ENCODE measurements at places on chromosomes 1 and 21.

- DNase-seq: no peak
These were observed 22.4 kb upstream of the BTG2 start for GRCh38 chr1:203282720-203283542.

DNA sequence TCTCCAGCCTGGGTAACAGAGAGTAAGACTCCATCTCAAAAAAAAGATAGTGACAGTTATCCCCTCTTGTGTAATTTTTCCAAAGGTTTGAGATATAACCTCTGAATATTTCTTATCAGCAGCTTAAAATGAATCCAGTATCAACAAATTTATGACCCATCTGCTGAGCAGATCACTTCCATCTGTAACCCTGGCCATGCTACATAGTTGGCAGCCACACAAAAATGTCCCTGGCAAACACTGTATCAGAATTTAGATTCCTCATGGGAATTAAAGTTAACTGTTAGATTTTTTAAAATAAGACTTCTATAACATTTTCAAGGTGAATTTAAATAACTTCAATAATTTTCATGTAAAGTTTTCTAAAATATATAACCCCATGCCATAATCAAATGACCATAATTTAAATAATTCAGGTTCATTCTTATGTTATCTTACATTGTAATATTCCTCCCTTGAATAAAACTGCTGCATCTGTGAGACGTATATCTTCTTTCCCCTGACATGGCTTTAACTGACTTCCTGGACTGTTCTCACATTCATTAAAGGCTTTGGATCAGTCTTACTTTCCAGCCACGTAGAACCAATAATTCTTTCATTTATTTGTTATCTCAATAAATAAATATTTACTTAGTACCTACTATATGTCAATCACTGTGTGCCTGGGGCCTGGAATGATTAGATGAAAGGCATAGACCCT lies 5.3 kb upstream of the PRPF38B start:
- no peak for DNase-seq

DNA sequence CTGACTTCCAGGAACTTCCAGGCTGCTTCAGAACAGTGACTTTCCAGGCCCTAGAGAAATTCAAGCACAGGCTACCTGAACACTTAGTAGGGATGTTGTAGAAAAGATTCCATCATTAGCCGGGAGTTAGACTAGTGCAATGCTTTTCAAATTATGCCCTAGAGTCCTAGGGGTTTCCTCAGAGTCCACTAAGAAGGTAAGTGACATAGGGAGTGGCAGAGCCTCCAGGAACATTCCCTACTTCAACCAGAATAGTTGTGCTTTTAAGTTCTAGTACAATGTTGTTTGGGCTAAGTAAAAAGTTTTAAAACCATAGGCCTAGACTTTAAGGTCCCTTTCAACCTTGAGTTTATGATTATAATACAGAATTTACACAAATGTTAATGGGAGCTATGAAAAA lies 9.1 kb upstream of the GOLPH3L start:
- DNase-seq: no peak

DNA sequence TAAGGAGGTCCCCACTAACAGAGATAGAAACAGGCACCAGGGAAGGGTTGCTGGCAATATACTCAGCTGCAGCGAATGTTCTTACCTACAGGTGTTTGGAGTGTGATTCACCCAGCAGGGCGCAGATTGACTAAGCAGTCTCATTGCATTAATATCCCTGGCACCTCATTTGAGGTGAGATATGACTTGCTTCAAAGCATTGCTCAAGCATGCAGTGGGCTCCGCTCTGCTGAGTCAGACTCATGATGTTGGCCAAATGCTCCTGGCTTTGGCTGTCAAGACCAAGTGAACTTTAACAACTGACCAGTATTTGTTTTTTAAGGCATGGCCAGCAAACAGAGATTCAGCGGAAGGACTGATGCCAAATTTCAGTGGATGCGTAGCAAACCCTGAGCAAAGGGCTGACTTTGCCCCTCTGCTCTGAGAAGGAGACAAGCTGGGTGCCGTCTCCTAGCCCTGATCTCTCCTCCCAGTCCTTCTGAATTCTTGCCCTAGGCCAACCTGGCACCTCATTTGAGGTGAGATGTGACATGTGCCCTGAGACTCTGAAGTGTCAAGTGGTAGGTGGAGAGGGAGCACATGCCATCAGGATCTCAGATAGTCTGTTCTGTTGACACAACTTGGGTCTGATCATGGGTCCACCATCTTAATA lies 187.1 kb upstream of the COA6 start:
- no peak for DNase-seq

GRCh38 chr1:28249013-28249865 lies 10.1 kb upstream of the SESN2 start:
- peak; percentile 39 for DNase-seq

GRCh38 chr1:245348626-245349025 lies 193.8 kb downstream of the KIF26B start:
- no peak for DNase-seq

DNA sequence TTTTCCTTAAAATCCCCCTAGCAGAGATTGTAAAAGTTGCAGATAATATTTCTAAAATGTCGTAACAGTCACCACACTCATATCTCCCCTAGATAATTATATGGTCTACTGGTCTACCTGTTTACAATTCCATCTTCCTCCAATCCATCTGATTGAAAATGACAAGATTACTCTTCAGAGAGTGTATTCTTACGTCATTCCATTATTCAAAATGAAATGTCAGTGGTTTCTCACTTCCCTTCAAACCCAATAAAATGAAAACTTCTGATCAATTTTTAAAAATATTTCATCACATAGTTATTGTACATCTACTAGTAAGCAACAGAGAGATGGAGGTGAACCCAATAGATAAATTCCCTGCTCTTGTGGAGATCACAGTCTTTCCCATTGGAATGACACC lies 202.2 kb upstream of the C8B start:
- DNase-seq: no peak

- no peak for DNase-seq
These were observed 75.6 kb downstream of the PIGK start for GRCh38 chr1:77143529-77144121.

- no peak for DNase-seq
These were observed 73.9 kb downstream of the GLUL start for GRCh38 chr1:182317611-182318161.

GRCh38 chr1:238248356-238248755 lies 357.6 kb upstream of the ZP4 start:
- no peak for DNase-seq

- DNase-seq: no peak
These were observed 72.6 kb downstream of the MDM4 start for GRCh38 chr1:204588826-204589225.

GRCh38 chr1:15869413-15869812 lies 21.9 kb downstream of the SPEN start:
- DNase-seq: no peak

- DNase-seq: no peak
These were observed 393.1 kb downstream of the BRINP3 start for GRCh38 chr1:190084552-190084951.

- DNase-seq: no peak
These were observed 93.5 kb downstream of the LRIG2 start for GRCh38 chr1:113166473-113166872.

DNA sequence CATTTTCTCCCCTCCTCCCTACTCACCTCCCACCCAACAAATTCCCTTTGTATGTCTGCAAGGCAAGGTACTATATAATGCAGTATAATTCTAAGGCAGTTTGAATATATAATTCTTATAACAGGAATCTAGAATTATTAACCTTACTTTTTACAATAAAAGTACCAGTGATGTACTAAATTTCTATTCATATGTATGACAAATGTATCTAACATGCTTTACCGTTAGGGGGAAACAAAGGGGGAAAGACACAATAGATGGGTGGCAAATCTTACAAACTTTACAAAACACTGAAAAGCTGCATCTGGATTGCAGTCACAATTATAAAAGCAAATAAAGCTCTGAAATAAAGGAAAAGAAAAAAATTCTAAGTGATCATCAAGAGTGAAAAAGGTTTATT lies 2.3 kb downstream of the PIK3R3 start:
- no peak for DNase-seq

DNA sequence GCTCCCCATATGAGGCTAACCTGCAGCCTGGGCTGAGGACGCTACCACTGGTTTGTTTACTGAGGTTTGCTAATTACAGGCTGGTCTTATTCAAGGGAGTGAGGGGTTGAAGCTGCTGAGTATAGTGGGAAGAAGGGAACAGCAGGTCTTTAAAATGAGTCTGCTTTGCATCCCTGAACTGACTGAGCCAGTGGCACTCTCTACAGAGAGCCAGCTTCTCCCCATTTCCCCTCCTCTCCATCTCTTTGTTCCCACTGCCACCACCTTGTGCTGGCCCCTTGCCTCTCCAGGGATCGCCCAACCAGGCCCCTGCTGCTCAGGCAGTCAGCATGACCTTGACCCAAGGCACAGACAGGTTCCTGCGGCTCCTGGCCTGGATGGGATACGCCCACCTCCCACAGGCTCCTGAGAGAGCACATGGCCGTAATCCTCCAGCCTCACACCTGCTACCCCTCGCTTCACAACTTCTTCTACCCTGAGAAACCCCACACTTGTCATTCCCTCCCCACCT lies 45.0 kb downstream of the IER5 start:
- DNase-seq: no peak

DNA sequence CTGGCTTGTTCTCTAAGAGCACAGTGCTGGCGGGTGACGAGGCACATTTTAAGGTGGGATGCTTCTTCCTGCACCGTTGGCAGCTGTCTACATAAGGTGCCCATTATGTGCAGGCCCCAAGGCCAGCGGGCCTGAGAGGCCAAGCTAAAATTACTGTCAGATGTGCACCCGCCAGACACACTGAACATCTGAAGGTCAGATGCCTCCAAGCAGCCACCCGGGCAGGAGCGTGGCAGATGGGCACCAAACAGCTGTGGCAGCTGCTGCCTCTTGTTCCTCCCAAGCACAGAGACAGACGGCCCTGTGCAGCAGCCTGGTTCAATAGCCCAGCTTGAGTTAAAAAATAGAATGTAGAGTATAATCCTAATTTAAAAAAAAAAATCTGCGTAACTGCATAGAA lies 211.9 kb upstream of the EDN2 start:
- no peak for DNase-seq

Measured in activated naive CD4-positive, alpha-beta T cell treated with anti-CD3 and anti-CD28 coated beads, Interleukin-2, amount 10 ng/mL, durations not matched to agents 7 days and 5 days (primary cell).